ENCODE measurements at places on chromosomes 16 and 17.

GRCh38 chr17:80647746-80648145 lies 103.1 kb downstream of the RPTOR start:
- DNase-seq = peak; percentile 67

DNA sequence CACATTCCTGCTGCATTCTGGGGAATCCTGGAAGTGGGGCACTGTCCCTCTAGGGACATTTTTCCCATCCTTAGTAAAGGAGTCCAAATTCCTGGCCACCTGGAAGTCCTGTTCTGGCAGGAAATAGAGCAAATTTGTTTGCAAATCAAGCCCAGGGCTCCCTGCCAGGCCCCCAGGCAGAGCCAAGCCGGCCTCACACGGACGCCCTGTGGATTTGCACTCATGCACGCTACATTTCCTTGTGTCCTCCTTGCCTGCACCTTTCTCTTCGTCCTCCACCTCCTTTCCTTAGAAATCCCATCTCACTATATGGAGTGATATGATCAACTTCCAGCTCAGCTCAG lies 7.0 kb upstream of the CALB2 start:
- no peak for DNase-seq

GRCh38 chr17:59355702-59356325 lies 24.4 kb downstream of the YPEL2 start:
- DNase-seq = no peak

GRCh38 chr17:49316258-49316570 lies 45.8 kb downstream of the ZNF652 start:
- DNase-seq = no peak

DNA sequence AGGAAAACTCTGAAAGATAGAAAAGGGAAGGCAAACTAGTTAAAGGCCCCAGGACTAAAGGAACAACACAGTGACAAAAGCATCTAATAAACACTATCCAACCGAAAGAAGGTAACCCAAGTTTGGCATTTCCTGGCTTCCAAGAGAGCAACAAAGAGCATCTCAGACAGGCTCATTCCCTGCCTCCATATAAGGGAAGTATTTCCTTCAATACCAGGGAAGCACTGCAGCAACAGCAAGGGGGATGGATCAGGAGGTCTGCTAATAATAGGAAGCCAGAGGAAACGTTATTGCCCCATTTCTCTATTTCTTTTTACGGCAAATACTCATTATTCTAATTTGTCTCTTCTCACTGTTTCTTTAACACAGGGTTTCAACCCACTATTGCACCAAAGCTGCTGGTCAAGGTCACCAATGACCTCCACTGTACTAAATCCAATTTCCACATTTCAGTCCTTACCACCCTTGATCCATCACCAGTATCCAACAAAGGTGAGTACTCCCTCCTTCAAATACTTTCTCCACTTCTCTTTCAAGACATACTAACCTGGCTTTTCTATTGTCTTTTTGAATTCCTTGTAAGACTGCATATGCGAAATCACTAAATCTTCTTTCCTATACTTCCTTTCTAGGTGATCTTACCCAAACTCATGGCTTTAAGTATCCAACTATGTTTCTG lies 86.1 kb downstream of the KANSL1 start:
- no peak for DNase-seq

GRCh38 chr17:19800571-19800970 lies 52.5 kb upstream of the ALDH3A1 start:
- no peak for DNase-seq

GRCh38 chr16:17237350-17237944 lies 233.3 kb downstream of the XYLT1 start:
- DNase-seq = no peak

DNA sequence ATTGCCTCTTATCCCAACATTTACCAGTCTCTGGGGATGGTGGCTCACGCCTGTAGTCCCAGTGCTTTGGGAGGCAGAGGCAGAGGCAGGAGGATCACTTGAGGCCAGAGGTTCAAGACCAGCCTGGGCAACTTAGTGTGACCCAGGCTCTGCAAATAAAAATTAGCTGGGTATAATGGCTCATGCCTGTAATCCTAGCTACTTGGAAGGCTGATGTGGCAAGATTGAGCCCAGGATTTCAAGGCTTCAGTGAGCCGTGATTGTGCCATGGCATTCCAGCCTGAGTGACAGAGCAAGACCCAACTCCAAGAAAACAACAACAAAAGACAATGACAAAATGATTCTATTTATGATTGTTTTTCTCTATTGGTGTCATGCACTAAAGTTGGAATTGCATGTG lies 244.9 kb downstream of the RBFOX1 start:
- DNase-seq = no peak

DNA sequence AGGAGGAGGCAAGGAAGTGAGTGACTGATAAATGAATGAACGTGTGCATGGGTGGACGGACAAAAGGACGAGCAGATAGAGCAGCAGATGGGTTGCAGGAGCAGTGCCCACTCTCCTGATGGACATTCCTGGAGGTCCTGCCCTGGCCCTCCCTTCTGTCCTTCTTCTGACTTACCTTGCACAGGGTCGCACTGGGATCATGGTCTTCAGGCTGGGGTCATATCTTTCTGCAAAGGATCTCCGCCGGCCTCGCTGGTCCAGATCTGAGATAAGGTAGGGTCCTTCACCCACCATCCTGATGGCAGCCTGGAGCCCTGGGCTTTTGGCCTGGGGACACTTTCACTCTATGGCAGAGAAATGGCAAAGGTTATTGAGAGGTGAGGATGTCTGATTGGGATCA lies 9.7 kb downstream of the ABCC12 start:
- no peak for DNase-seq

DNA sequence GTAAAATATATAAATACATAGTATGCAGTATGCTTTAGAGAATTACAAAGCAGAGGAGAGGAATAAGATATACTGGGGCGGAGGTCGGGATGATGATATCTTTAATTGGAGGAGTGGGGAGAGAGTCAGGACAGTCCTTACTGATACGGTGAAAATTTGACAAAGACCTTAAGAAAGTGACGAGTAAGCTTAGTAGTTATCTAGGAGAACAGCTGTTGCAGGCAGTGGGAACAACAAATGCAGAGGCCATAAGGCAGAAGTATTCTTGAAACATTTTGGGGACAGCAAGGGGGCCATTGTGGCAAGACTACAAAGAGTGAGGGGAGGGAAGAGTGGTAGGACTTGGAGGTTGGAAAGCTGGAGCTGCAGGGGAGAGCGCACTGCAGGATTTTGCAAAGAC lies 22.3 kb upstream of the CDC6 start:
- no peak for DNase-seq

DNA sequence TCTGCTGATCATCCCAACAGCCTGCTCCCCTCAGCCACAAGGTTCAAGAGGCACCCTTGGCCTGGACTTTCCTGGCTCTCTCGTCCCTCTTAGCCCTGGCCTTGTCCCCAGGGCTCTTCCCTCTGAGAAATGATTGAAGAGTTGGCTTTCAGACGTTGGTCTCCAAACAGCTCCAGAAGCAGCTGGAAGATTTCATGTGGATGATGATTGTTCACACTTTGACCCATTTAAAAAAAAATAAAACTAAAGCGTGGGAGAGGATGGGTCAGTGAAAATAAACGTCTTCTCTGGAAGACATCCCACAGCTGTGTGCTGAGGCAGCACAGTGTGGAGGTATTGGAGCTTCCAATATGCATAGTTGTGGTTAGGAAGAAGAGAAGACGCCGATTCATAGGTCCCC lies 54.7 kb upstream of the CDH11 start:
- DNase-seq = peak; percentile 68

DNA sequence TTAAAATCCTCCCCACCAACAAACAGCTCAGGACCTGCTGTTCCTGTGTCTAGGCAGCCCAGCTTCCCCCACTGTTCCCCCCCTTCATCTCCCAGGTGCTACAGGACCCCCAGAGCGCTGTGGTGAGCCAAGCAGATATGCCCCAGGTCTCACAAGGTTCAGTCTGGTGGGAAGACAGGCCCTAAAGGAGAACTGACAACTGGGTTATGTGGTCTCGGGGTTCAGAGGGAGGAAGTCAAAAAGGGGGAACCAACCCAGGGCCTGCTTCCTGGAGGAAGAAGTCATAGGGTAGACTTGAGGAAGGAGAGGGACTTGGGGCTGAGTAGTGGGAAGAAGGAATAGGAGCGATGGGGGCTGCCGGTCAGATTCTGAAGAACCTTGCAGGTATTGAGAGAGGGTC lies 2.6 kb downstream of the RIPOR1 start:
- DNase-seq = no peak

DNA sequence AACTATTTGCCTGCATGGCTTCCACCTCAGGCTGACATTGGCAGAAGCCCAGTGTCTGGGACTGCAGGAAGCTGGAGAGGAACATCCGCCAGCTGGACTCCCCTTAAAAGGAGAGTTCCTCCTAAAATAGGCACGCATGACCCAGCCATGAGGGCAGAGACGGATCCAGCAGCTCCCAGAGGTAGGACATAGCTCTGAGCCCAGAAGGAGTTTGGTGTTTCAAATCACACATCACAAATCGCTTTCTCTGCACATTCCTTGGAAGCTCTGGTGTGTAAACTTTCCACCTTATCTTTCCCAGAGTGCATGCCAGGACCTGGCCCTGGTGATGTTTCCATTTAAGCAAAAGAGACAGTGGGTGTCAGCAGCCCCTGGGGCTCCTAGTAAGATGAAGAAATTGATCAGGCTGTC lies 231.1 kb upstream of the CDH5 start:
- DNase-seq = no peak

DNA sequence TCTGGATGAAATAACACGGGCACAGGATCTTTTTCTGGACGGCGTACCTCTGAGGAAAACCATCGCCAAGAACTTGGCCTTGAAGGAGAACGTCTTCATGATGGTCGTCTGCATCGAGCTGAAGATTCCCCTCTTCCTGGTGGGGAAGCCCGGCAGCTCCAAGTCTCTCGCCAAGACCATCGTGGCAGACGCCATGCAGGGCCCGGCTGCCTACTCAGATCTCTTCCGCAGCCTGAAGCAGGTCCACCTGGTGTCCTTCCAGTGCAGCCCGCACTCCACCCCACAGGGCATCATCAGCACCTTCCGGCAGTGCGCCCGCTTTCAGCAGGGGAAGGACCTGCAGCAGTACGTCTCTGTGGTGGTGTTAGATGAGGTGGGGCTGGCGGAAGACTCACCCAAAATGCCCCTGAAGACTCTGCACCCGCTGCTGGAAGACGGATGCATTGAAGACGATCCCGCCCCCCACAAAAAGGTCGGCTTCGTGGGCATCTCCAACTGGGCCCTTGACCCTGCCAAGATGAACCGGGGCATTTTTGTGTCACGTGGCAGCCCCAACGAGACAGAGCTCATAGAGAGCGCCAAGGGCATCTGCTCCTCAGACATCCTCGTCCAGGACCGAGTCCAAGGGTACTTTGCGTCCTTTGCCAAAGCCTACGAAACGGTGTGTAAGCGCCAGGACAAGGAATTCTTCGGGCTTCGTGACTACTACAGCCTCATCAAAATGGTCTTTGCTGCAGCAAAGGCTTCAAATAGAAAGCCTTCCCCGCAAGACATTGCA lies 68.3 kb upstream of the ENDOV start:
- DNase-seq = no peak

DNA sequence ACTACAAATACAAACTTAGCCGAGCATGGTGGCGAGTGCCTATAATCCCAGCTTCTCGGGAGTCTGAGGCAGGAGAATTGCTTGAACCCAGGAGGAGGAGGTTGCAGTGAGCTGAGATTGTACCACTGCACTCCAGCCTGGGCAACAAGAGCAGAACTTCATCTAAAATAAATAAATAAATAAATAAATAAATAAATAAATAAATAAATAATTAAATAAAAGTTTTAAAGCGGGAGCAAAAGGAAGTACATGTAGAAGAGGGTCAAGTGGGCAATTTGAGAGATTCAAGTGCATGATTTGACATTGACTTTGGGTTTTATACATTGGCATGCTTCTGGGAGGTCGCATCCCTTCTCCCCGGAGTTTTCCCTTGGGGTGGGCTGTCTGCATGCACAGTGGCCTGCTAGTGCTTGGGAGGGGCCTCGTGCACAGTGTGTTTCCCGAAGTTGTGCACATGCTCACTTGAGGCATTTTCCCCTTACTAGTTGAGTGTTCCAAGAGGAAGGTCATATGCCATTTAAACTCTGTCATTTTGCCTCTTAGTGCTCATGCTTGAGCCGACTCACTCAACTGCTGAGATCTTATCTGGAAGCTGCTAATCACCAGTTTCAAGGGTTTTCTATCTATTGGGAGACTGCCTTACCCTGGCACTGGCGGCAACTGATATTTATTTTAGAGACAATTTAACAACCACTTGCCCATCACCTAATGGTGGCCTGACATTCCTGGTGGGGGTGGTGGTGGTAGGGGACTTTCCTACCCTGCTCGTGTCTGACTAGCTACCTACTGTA lies 193.2 kb upstream of the MPHOSPH6 start:
- DNase-seq = no peak

DNA sequence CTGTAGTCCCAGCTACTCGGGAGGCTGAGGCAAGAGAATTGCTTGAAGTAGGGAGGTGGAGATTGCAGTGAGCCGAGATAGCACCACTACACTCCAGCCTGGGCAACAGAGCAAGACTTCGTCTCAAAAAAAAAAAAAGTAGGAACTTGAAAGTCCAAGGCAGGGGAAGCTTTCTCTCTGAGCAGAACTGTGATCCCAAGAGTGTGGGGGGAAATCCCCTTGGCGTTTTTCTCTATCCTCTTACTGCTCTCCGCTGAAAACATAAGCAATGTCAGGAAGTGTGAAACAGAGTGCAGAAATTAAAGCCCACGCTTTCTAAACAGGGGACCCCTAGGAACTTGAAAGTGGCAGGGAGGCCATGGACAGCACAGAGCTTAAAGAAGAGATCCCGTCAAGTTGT lies 9.8 kb upstream of the CMTM3 start:
- DNase-seq = no peak

GRCh38 chr16:6643080-6643686 lies 689.5 kb upstream of the RBFOX1 start:
- no peak for DNase-seq

- no peak for DNase-seq
Observed at GRCh38 chr17:61149862-61150362, 249.7 kb upstream of the TBX2 start.

GRCh38 chr16:67280090-67281015 lies 1.0 kb downstream of the PLEKHG4 start:
- no peak for DNase-seq

- DNase-seq = no peak
Observed at GRCh38 chr17:9279893-9280292, 258.6 kb downstream of the NTN1 start.

- DNase-seq = no peak
Observed at GRCh38 chr17:73952480-73953205, 250.8 kb upstream of the RPL38 start.
